ENCODE measurements at places on chromosomes 6 and 20.

GRCh38 chr20:57391439-57392301, 474 bp downstream of the RBM38 start:
- DNase-seq = no peak

- no peak for DNase-seq
These were observed 24.5 kb upstream of the CARMIL1 start for GRCh38 chr6:25254671-25255070.

GRCh38 chr20:17643531-17644188, 38.4 kb downstream of the RRBP1 start:
- no peak for DNase-seq

GRCh38 chr20:44532981-44533331, 11.1 kb upstream of the SERINC3 start:
- no peak for DNase-seq

- DNase-seq = no peak
These were observed 19.2 kb downstream of the ITPR3 start for GRCh38 chr6:33640361-33640760.

DNA sequence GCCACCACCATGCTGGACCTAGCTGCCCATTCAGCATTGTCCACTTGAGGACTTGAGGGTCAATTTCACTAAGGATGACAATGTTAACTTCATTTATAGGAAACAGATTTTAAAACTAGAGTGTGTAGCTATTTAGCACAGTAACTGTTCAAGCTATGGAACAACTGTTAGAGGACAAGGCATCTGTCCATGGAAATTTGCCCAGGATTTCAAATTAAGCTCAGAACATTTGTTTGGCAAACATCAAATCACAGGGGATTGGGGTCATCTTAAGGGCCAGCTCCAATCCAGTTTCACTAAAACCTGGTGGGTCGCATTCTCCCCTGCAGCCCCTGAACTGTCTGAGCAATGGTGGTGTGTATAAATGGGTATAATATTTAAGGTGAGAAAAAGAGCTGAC, 35.1 kb downstream of the PM20D2 start:
- DNase-seq = no peak

DNA sequence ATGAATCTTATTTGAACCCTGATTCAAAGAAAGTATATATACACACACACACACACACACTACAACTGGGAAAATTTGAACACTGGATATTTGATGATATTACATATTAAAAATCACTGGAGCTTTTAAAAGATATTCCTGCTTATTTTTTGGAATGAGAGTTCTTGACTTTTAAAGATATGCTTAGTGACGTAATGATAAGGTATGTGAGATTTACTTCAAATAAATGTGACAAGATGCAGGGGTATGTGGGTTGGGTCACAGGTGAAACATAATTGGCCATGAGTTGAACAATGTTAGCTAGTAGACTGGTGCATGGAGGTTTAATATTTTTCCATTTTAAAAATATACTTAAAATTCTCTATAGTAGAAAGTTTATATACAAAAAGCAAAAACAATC, 258.6 kb downstream of the CBLN4 start:
- DNase-seq = no peak

DNA sequence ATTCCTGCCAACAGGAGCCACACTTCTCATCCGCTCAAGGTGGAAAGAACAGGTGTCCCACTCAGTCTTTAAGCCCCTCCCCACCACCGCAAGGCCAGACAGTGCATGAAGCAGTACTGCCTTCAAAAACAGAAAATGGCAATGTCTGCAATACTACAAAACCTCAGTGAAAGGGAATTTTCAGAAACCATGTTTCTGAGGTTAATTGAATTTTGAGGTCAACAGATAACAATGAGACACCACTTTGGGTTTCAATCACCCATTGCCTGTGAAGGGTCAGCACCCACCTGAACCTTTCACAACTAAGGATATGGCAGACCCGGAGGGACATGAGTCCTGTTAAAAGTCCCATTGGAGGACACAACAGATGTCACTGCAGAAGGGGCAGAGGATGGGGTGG, 13.0 kb downstream of the ZC3H12D start:
- DNase-seq = no peak

DNA sequence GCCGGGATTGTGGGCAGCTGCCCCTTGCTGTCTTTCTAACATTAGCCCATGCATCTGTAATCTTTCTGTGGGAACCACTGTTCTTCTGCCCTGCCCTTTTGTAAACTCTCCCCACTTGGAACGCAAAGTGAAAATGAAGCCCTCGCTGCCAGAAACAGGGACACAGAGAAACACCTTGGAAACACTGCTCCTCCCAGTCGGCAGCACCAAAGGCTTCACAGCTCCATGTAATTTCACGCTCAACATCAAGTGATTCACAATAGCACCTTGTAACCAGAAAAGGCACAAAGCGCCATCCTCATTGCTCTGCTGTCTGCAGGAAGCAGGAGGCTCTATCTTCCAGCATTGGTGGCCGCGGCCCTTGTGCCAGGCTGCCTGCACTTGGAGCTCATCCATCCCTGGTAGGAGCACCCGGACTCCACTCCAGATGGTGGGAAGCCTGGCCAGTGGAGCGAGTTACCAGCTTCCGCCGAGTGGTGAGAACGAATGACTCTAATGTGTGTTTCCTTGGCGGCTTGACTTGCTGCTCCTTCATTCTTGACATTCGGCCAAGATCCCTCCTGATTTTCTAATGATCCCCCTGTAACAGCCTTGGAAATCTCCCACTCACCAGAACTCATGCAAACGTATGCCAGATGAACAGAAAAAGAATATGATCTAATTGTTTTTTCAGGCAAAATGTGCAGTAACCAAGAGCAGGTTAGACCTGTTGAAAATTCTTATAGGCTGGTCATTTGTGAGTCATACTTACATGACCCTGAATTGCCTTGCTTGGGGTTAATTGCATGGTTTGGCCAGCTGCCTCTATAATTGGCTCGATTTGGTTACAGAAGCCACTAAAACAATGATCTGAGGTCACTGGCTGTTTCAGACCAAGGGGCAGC, 169.1 kb upstream of the CDYL start:
- no peak for DNase-seq

GRCh38 chr6:133070410-133071043, 170.6 kb upstream of the EYA4 start:
- DNase-seq = no peak

DNA sequence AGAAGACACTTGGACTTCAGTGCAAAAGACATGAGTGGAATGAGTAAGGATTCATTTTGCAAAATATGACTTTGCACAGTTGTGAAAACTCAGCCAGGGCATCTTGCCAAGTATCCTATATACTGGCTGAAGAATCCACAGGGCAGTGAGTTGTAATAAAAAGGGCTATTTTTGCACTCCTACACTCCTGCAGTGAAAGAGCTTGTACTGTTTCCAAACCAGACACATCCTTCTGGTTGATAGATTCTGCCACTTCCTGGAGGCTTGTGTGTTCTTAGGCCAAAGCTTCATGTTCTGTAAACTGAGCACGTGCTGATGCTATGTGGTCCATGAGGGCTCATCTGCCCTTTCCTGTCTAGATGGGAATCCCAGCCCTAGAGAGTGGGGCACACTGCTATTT, 34.9 kb downstream of the GMPR start:
- DNase-seq = no peak

DNA sequence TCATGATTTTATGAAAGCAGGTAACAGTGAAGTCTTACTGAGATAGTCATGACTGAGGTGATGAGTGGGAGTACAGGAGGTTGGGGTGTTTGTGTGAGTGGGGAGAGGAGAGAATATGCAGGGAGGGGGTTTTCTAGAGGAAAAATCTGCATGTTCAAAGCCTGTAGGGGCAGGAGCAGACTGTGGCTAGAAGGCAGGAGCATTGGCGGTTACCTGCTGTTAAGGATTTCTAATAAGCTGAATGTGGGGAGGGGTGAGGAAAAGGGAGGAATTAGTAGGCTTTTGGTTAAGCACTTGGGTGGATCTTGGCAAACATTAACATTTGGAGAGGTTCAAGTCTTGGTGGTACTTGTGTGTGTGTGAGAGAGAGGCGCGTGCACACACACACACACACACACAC, 70.8 kb downstream of the EYA4 start:
- DNase-seq = no peak

DNA sequence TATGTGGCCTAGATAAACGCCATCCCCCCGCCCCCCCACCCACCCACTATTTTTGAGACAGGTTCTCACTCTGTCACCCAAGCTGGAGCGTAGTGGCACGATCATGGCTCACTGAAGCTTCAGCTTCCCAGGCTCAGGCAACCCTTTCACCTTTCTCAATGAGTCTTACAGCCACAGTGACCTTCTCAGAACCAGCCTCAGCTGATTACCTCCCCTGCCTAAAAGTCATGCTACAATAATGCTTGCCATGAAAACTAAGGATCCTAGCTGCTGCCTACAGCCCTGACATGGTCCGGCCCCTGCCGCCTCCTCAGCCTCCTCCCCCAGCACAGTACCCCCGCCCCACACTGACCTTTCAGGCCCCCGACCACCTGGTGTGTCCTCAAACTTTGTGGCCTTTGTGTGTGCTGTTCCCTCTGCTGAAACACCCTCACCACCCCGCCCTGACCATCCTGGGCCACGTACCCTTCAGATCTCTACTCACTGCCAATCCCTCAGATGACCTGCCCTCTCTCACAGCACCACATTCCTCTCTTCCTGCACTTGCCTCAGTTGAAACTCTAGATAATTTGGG, 31.3 kb downstream of the PNPLA1 start:
- DNase-seq = no peak

DNA sequence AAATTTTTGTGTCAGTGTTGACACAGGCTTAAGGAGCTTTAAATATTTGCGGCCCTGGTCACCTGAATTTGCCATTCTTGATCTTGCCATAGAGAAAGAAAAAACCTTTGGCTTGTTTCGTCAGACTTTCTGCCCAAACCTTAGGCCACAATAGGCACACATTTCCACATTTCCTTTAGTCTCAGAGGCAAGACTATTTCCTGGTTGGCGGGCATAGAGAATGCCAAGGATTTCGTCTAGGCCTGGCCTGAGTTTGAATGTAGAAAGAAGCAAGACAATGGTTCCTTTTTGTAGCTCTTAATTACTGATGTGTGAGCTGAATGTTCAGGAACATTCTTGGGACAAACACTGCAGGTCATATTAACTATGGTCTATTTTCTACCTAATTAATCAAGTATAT, 108.1 kb downstream of the TRMT11 start:
- no peak for DNase-seq

DNA sequence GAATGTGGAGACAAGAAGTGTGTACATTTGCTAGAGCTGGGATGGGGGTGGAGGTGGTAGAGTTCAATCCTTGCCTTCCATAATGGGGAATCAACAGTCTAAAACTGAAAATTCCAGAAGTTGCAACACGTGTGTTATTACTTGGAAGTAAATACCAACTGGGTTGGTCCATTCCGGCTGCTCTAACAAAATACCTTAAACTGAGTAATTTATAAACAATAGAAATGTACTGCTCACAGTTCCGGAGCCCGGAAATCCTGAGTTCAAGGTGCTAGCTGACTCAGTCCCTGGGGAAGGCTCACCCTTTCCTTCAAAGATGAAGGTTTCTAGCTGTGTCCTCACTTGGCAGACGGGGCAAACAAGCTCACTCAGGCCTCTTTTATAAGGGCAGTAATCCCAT, 59.0 kb downstream of the RIN2 start:
- no peak for DNase-seq

DNA sequence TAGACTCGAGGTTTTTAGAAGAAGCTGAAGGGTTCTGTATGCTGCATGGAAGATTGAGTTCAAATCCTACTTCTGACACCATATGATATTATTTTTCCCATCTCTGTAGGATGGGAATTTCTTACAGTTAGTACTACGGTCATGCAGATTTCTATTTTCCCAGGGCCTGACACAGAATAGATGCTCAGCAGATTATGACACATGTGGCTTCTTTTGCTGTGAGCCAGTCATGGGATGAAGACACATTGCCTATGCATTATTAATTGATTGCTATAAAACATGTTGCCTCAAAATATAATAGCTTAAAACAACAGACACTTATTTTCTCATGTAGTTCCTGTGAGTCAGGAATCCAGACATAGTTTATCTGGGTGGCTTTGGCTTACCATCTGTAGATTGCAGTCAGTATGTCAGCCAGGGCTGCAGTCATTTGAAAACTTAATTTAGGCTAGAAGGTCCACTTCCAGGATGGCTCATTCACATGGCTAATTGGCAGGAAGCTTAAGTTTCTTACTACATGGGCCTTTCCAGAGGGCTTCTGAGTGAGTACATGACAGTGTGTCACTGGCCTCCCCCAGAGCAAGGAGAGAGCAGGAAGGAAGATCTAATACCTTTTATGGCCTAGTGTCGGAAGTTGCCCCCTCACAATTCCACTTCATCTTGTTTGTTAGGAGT, 29.5 kb downstream of the TOP1 start:
- no peak for DNase-seq

DNA sequence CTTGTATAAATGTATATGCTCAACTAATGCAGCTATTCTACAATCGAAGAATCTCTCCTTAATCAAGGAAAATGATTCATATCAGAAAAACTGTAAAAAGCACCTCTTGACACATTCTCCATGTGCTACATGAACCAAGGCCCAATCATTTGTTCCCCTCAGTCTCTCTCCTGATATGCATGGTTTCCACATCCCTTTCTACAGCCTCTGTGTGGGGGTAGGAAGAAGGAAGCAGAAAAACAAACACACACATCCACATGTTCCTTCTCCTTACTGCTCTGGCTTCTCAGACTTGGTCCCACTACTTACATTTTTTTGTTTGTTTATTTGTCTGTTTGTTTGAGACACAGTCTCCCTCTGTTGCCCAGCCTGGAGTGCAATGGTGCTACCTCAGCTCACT, 510.5 kb downstream of the PRKN start:
- no peak for DNase-seq

GRCh38 chr20:3237958-3238615, 903 bp downstream of the SLC4A11 start:
- DNase-seq = no peak

GRCh38 chr6:56552187-56553130, 90.2 kb downstream of the DST start:
- DNase-seq = no peak

Data from NCI-H187 (cell line).